Sciatic nerve (tissue), 2 donors: ENCODE measurements at places on chromosomes 3 and 15.
A peak's percentile ranks its signal among the peaks of the same experiment; 100 is the strongest.

DNA sequence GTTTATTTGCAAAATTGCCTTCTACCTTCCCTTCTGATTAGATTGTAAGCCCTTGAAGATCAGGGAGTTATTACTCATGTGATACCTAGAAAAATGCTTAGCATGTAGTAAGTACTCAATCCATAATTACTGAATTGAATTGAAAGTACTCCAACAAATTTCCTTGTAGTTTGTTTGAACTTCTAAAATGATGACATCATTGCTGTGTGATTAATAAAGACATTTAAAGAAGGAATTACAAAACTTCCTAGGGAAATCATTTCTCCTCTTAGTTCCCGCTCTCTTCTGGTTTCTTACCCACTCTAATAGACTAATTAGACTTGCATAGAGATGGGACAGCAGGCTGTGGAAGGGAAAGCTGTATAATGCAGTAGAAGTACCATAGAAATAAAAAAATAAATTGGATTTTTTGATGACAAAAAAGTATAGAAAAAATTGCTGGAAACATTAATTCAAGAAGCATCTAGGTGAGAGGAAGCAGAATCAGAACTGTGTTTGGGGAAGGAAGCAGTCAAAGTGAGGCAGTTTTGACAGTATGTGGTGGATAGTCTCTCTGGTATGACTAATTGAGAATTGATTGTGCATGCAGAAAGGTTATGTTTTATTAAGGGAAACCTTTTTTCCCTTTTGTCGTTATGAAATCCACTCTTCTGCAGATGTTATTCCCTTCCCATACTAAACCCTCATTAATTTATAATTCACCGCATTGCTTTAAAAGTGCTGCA lies 93.0 kb downstream of the ALCAM start:
- no peak for DNase-seq

DNA sequence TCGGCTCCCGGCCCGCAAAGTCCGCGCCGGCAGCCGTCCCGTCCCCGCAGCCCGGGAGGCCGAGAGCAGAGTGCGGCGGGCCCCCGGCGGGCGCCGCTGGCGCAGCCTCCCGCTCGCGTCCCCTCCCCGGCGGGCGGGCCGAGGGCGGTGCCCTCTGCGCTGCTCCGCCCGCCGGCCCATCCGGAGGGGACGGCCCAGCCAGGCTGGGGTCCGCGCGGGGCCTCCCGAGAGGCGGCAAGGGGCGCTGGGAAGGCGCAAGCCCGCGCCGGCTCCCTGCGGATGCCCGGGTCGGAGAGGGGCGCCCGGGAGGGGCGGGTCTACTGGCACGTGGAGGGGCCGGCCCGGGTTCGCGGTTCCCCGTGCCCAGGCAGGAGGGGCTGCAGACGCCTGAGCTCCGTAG lies at the start of the genes CLCN2 and POLR2H:
CLCN2 (minus strand) TSS at position 74 of the 400 bp plus-strand sequence. CDS start 126 bp downstream, outside the sequence.
POLR2H (plus strand) TSS at position 179 of the 400 bp plus-strand sequence. CDS start 1,783 bp downstream, outside the sequence.
- no peak for DNase-seq

DNA sequence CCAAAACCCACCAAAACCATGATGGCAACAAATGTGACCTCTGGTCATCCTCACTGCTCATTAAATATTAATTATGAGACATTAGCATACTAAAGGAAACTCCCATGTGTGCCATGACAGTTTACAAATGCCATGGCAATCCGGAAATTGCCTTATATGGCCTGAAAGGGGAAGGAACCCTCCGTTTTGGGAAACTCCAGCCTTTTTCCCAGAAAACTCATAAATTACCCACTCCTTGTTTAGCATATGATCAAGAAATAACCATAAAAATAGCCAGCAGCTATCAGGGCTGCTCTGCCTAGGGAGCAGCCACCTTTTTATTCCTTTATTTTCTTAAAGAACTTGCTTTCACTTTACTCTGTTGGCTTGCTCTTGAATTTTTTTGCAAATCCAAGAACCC lies 992.7 kb downstream of the NTRK3 start:
- DNase-seq = no peak

GRCh38 chr3:181369637-181370036 lies 342.1 kb upstream of the SOX2 start:
- no peak for DNase-seq

GRCh38 chr3:14414846-14415464 lies 12.5 kb downstream of the SLC6A6 start:
- no peak for DNase-seq

DNA sequence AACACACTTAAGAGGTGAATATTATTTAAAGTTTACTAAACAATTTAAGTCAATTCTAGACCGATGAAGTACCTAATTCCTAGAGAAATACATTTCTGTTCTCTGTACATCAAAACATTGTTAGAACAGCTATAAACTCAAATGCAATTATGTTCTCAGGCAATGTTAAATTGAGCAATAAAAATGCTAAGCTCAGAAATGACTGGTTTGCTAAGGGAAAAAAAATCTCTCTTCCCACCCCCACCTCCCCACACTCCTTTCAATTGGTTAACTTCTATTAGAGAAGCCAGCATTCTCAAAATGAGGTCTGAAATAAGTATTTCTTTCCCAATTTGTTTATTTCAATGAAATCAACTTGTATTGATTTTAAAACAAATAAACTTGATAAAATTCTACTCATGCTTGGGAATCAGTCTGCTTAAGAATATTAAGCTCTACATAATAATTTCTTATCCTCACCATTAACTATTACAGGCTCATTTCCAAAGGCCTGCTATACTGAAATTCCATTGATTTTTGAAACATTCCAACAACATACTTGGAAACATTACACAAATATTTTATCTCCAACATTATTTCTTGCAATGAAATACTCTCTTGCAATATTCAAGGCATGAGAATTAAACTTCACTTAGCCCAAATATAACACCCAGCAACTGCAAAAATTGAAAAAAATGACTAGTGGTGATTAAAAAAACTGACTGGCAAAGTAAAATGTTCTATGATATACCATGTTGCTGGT lies 22.6 kb downstream of the TSPAN3 start:
- DNase-seq = no peak

DNA sequence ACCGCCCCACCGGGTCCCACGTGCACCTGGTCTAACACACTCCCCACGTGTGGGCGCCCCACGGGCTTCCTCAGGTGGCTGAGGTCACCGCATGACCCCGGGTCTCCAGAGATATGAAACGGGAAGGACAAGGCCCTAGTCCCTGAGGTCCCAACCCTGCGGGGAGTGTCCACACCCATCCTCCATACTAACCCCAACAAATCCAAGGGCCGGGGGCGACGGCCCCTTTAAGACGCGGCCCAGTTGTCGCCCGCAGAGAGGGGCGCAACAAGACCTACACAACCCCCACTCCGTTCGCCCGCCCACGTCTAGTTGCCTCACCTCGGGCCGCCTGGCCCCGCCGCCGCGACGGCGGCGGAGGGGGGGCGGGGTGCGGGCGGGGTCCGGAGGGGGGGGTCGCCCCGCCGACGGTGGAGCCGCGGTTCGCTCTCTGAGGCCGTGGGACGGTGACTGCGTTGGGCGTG lies 396 bp downstream of the INO80 start:
- peak; percentile 76 for DNase-seq

- DNase-seq = peak; percentile 58
Measured at GRCh38 chr15:62067448-62068044, 769 bp downstream of the C2CD4A start.

DNA sequence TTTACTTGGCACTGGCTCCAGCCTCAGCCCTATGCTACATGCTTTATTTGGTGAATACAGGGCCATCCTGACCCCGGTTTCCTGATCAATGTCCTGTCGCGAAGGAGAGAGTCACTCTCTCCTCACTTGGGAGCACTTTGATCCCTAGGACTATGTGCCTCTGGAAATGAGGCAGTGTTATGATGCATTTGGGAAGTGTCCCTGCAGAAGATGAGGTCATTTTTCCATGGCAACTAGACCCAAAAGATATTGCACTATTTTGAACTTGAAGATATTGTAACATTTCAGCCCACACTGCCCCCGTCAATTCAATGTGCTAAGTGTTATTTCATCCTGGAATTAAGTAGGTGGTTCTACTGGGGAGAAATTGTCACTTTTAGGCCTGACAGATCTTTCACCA lies 68.0 kb downstream of the LRRK1 start:
- DNase-seq = no peak

- no peak for DNase-seq
Measured at GRCh38 chr3:42486814-42487565, 15.5 kb upstream of the VIPR1 start.

DNA sequence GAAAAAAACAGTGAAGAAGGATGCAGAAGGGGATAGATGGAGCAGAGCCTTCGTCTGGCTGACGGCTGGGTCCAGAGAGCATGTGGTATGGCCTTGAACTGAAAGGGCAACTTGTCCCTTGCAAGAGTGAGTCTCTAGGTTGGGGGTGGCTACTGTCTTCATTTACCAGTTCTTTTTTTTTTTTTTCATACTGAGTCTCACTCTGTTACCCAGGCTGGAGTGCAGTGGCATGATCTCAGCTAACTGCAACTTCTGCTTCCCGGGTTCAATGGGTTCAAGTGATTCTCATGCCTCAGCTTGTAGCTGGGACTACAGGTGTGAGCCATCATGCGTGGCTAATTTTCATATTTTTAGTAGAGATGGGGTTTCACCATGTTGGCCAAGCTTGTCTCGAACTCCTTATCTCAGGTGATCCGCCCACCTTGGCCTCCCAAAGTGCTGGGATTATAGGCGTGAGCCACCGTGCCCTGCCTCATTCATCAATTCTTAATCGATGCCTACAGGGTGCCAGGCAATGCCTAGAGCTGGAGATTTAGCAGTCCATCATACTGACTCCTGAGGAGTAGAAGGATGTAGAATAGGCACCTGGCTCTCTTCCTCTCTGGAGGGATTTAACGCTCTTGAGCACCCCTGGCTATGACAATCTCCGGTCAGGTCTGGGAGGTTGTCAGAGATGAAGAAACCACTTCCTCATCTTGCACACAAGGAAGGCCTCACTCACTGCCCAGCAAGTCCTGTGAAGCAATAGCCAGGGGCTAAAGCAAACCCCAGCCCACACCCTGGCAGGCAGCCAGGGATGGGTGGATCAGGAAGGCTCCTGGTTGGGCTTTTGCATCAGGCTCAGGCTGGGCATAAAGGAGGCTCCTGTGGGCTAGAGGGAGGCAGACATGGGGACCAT lies at the start of gene CAMP:
CAMP (plus strand) TSS at position 880 of the 898 bp plus-strand sequence; CDS start at position 897, 17 bp downstream.
- DNase-seq = peak; percentile 68

DNA sequence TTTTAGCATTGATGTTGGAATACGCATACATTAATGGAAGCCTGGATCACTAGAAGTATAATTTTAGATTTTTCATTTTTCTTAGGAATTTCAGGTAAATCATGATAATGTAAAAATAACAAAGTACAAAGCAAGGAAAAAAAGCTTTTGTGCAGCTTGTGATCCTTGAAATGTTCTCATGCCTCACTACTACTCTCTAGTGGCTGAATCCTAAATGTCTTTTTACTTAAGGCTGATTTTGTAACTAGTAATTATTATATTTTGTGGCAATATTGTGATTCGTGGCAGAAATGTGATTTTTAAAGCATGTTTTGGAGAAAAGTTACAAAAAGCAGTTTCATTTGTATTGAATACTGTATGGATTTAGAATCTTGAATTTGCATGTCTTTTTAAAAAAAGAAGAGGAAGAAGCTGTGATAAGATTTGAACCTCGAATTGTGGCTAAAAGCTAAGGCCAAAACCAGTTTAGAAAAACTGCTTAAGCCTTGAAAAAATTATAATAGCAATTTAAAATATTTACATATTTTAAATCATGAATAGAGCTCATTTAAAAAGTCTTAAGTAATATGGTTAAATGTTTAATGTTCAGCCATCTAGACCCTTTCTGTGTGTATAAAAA lies 39.0 kb downstream of the U2SURP start:
- no peak for DNase-seq

DNA sequence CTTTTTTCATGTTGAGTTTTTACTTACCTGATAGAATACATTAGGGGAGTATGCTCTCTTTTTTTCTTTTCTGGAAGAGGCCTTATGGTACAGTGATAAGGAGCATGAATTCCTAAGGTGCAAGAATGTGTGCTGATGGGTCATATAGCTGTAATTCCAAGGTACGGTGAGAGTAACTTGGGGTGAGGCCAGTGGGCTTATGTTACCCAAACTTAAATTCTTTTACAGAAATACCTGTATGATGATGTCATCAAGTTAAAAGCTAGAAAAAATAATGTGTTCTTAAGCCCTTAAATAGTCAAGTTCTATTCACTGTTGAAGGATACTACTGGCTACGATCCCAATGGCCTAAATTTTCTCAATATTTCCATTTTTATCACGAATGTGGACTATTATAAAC lies 111.2 kb downstream of the GMPS start:
- DNase-seq = no peak

DNA sequence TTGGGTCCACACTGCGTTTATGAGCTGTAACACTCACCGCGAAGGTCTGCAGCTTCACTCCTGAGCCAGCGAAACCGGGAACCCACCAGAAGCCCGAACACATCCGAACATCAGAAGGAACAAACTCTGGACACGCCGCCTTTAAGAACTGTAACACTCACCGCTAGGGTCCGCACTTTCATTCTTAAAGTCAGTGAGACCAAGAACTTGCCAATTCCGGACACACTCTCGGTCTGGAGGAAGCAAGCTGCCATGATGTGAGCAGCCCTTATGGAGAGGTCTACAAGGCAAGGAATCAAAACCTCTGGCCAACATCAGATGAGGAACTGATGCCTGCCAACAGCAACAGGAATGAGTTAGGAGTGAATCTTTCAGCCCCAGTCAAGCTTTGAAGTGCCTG lies 62.9 kb downstream of the SLC28A2 start:
- DNase-seq = no peak

GRCh38 chr15:42737529-42738328 lies 801 bp upstream of the CDAN1 start:
- DNase-seq = no peak

GRCh38 chr3:76679541-76679940 lies 360.4 kb upstream of the ROBO2 start:
- DNase-seq = no peak

DNA sequence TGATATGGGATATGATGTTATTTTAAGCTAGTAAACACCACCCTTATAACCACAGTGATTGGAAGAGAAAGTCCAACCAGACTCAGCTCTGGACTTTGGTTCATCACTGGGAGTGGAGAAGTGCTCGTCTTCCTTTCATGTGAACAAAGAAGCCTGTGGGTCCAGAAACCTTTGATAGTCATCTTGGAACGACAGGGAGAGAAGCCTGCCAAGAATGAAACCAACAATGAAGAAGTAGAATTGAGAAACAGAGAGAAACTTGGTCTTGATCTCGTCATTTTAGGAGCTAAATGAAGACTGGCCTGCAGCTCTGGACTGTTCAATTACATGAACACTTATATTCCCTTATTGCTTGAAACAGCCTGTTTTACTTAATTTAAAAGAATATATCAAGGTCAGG lies 13.1 kb upstream of the SLC35G2 start:
- no peak for DNase-seq

- no peak for DNase-seq
Measured at GRCh38 chr3:42735615-42736014, 33.0 kb upstream of the HHATL start.

GRCh38 chr3:98596541-98597500 lies 3.4 kb upstream of the CPOX start:
- DNase-seq = no peak

- no peak for DNase-seq
Measured at GRCh38 chr15:45307230-45307924, 55.3 kb downstream of the SLC28A2 start.
